ENCODE measurements at places on chromosomes 4 and X.

DNA sequence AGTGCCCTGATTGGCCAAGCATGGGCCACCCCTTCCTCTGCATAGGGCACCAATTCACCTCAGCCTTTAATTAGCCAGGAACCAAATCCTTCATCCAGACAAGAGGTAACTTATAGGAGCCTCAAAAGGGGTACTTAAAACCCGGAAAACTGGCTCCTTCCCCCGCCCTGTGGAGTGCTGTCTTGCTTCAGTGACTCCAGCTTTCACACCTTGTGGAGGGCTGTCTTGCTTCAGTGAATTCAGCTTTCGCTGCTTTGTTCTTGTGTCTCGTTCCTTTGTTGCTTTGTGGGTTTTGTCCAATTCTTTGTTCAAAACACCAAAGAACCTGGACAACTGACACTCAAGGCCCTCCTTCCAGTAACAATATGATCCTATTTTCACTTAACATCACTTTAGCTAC, 82.2 kb upstream of the FRG1 start:
- DNase-seq: no peak

DNA sequence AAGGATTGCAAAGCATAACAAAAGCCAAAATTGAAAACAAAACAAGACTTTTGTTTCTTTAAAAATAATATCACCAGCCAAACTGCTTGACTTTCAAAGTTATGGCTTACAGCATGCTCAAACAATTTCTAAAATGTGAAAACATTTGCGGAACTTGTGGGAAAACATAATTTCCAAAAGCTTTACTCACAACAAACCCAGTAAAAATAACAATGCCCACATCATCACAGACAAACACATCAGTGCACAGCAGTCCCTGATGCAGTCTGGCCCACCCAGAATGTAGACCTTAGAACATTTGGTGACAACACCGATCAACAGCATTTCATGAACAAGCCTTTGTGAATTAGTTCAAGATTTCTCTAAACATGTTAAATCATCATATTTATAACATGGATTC, 98.9 kb downstream of the ARHGAP6 start:
- DNase-seq: no peak

DNA sequence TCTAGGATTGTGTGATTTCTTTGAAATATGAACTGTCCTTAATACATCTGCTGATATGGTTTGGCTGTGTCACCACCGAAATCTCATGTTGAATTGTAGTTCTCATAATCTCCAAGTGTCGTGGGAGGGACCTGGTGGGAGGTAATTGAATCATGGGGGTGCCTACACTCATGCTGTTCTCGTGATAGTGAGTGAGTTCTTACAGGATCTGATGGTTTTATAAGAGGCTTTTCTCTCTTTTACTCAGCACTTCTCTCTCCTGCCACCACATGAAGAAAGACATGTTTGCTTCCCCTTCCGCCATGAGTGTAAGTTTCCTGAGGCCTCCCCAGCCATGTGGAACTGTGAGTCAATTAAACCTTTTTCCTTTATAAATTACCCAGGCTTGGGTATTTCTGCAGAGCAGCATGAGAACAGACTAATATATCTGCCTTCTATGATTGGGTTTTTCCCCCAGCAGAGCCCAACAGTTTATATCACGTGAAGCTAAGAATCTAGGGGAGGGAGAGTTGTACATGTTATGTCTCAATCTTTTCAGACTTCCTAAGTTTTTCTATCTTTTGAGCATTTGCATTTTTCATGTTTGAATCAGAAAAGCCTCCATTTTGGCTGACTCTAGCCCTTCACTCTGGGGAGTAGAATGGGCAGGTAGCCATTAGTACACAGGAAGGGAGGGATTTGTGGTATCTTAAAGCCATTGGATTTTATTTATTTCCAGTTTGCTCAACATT, 58.9 kb downstream of the PLAC1 start:
- DNase-seq: no peak

DNA sequence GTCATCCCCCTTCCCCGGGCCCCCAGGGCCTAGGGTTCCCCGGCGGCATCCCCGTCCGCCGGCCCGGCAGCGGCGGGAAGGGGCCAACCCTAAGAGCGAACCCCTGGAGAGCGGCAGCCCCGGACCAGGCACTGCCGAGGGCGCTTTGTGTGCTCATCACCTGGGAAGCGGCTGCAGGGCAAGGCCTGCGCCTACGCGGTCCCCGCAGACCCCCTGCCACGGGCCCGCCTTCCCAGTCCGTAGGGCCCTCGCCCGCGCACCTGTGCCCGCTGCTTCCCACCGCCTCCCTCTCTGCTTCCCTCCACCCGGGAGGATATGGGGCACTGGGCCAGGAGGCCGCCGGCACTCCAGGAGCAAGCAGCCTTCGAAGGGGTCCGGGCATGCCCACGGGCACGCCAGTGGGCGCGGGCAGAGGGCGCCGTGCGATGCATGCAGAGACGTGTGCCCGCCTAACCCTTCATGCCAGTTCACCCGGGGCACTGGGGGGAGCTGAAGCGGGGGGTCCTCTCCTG, 2.6 kb downstream of the FLNA start:
- DNase-seq: no peak
